ENCODE measurements at places on chromosomes 2 and 18.

- no peak for DNase-seq
These were observed 102.8 kb upstream of the STPG4 start for GRCh38 chr2:47257946-47258348.

DNA sequence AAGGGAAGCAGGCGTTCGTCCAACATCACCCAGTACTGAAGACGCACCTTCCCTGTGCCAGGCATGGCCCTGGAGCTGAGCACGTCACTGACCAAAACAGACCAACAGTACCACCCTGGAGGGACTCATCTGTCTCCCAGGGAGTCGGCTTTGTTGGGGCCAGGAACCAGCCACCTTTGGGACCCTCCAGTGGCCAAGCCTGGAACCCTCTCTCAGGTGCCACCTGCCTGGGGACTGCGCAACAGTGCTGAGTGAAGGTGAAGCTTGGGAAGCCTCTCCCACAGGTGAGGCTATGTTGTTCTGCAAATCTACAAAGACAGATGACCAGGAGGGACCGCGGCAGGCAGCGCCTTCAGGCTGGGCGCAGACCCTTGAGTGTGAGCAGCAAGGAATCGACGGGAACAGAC, 91.4 kb upstream of the OTOS start:
- DNase-seq = no peak

- DNase-seq = no peak
These were observed 100.0 kb downstream of the WDSUB1 start for GRCh38 chr2:159186462-159186861.

GRCh38 chr2:105329197-105329554, 359 bp downstream of the TGFBRAP1 start:
- DNase-seq = no peak

GRCh38 chr2:64019083-64019974, at the start of gene VPS54:
VPS54 (minus strand) TSS chr2:64019428; CDS start chr2:63983999, 35,429 bp downstream.
- peak; percentile 44 for DNase-seq

DNA sequence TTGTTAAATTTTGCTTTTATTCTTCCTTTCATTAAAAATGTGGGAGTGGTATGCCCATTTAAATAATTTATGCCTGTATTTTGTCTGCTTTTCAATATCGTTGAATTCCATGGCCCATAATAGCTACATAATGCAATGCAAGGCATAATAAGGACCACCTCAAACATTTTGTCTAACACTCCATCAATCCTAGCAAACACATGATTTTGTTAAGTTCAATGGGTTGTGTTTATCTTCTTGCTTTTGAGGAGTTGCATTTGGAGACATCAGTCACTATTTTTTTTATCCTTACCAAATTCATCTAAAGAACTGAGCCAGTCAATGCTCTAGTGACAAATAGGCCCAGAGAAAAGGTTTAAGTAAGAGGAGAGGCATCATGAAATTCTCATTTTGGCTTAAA, 145.5 kb downstream of the ZNF385B start:
- no peak for DNase-seq

DNA sequence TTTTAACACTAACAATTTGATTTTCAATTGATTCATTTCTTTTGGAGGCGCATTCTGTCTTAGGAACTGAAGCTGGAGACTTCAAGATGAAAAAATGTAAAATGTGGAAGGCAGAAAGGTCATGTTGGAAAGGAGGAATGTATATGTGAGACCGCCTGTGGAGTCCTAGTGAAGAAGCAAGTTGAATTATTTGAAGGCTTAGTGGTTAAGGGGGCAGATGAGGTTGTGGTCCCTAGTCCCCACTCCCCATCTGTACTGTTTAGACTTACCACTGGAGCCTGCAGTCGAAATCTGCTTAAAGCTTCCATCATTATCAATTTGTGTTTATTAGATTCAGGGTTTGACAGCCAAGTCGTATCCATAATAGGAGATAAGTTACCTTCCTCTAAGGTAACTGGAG, 15.4 kb upstream of the MIB1 start:
- DNase-seq = no peak

DNA sequence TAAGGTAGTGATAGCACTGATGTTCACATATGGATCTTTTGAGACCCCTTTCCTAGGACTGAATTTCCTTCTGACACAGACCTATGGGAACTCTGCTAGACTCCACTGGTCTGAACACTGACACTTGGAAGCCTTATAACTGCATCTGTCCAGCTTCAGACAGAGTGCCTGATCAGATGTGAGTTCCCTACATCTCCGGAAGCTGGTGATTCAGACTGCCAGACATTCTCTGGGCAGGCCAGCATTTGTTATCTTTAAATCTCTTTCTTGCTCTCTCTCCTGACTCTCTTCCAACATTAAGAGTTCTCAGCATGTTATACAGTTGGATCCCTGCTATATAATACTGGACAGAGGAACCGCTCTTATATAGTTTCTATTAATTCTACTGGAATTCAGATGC, 408.5 kb downstream of the ZEB2 start:
- DNase-seq = no peak

- DNase-seq = no peak
These were observed 33.1 kb downstream of the ARHGAP15 start for GRCh38 chr2:143162123-143162837.

DNA sequence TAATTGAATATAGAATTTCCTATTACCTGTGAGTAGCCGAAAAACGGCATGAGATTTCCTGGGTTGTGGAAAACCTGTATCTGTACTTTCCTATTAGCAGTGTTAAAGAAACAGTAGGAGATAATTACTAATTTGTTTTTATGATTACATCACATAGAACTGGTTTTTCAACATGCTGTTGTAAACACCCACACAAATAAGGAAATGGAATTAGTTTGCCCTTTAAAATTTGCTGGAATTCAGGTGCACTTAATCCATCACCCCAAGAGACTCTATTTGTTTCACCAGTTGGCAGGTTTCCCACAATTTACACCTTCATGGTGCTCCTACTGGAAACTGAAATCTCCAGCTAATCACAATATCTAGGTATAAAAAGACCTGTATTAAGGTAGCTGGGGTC, 274.1 kb upstream of the SLC8A1 start:
- DNase-seq = no peak

GRCh38 chr2:29582062-29582461, 339.3 kb downstream of the ALK start:
- no peak for DNase-seq

DNA sequence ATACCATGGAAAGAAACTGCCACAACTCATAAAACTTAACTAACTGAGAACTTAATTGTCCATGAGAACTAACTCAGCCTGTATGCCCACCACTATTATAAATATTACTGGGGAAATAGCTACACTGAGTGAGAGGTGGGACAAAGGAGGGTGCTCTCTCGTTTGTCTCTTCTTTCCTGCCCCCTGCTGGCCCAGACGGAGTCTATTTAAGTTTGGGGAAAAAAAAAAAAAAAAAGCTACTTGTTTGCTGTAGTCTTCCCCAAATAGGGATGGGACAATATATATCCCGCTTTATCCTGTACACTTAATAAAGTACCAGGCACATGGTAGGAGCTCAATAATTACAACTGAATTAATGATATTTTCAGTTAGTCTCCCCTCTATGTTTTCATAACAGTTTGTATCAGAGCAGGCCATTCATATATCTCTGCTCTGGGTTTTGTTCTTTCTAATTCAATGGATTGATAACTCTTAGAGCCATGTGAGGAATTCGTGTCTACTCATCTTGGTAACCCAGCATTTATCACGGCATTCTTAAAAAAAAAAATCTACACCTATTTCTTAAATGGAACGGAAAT, 647.6 kb upstream of the PKDCC start:
- DNase-seq = no peak

DNA sequence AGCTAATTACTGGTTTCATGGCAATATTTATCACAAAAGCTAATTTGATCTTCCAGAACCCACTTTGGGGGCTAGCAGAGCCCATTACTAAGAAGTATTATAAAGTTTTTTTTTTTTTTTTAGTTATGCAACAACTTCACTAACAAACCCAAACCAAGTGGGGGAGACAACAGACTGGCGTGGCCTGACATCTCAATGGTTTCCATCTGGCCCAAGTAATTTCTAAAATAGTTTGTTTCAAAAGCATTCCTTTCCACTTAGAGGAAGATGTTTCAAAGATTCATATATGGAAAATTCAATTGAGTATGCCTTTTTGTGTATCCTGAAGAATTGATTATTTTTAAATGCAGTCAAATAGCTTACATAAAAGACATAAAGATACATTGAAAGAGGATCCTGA, 367.1 kb downstream of the HRH4 start:
- no peak for DNase-seq

DNA sequence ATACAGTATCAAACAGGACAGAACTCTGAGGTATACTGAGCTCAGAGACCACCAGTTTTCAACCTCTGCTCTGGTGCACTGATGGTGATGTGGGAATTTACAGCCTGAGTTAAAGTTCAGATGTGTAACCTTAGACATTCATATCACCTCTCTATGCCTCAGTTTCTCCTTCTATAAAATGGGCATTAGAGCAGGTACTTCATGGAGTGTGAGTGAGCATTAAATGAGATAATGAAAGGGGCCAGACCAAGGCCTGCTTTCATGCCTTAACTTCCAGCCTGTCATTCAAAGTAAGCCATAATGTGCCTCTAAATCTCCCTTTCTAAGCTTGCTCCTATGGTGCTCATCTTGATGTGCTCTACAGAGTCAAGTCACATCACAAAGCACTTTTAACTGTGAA, 8.4 kb downstream of the ACVR1 start:
- DNase-seq = no peak

- DNase-seq = peak; percentile 12
These were observed 17.9 kb downstream of the CAPN10 start for GRCh38 chr2:240604291-240604938.

DNA sequence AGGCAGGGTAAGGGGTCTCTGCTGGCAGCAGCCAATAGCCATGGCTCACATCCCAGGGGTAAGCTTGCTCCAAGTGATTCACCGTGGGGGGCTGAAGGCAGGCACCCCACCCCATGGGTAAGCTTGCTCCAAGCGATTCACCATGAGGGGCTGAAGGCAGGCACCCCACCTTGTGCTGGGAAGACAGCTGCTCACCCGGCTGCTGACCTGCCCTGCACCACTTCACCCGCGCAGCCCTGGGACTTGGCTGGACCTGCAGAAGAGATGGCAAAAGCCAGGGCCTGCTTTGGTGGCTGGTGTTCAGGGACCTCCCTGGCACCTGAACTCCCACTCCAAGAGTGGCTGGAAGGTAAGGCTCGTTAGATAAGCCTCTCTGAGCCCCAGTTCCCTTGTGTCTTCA, 19.2 kb downstream of the PTGR3 start:
- DNase-seq = no peak

- no peak for DNase-seq
These were observed 11.2 kb downstream of the PMAIP1 start for GRCh38 chr18:59910967-59911366.

DNA sequence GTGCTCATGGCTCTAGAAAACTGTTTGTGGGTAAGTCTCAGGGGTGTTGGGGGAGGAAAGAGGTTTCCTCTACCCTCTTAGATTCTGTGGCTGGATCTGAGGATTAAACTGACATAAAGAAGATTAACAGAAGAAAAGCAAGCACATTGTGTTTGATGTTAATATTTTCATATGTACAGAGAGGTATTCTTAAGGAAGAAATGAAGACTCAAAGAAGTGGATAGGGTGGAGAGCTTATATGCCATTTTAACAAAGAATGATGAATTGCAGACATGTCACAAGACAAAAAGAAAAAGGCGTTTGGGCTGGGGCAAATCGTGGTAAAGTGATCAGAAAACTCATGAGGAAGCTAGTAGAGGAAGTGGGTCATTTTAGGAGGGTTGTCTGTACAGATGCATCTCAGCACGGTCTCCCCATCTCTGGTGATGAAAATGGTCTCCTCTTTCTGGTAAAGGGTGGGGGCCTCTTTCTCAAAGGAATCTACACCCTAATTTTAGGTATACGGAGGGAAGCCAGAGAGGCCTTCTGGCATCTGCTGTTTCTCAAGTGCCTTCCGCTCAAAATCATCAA, 17.8 kb downstream of the FAM110C start:
- DNase-seq = no peak

DNA sequence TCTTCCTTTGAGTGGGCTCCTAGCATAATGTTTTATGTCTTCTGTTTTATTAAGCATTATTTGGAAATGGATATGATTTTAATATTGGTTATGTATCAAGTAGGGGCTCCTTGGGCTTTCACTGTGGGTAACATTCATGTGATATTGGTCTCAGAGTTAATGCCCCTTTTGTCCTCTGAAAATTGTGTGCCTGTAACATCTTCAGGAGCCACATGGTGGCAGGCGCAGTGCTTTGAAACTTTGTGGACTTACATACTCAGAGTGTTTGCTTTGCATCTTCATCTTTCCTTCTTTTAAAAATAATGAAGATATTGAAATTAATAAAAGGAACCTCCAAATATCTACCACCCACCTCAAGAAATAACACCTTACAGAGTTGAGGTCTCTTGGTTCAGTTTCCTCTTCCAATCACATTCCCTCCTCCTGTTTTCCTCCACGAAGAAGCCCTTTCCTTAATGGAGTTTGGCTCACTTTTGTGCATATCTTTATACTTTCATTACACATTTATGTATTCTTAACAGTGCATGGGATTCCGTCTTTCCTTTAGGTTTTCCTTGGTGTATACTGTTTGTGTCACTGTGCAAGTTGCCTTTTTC, 73.5 kb downstream of the LIMS1 start:
- DNase-seq = no peak

DNA sequence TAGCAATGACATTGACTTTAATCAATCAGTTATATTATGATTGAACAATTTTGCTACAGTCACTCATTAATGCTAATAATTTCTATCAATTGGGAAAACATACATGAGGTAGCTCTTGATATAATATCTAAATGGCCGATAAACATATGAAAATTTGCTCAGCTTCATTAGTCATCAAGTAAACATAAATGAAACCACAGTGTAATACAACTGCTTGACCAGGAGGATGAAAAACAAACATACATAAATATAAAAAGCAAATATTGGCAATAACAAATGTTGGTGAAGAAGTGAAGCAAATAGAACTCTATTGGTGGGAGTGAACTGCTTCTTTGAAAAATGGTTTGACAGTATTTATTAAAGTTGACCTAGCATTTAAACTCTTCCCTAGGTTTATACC, 130.9 kb downstream of the ASXL3 start:
- DNase-seq = no peak

DNA sequence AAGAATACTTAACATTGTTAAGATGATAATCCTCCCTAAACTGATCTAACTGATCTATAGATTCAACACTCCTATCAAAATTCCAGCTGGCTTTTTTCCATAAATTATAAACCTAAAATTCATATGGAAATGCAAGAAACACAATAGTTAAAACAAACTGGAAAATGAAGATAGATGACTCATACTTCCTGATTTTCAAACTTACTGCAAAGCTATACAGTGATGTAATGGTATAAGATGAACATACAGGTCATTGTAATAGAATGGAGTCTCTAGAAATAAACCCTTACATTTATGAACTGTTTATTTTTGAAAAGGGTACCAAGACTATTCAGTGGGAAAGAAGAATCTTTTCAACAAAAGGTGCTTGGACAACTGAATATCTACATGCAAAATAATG, 32.3 kb downstream of the UBXN4 start:
- peak; percentile 8 for DNase-seq

- DNase-seq = no peak
These were observed 15.1 kb downstream of the RASGRP3 start for GRCh38 chr2:33491441-33492084.

All from GF-D8 (cell line).